ENCODE measurements at places on chromosomes 4 and X. TPM values are rescaled to one million over a fixed set of nuclear protein-coding genes. Genes with fewer than 3 reads are reported as not detected.

The NIPAL1 gene
- 7.2 TPM for total RNA-seq

The RNF128 gene
- 51.8 TPM for total RNA-seq

The SLC7A11 gene
- total RNA-seq = 98.0 TPM

The ODAPH gene
- total RNA-seq = not detected

The KIT gene
- total RNA-seq = not detected

Data from tracheal epithelial cell (primary cell).